ENCODE measurements at places on chromosomes 5 and 9.

DNA sequence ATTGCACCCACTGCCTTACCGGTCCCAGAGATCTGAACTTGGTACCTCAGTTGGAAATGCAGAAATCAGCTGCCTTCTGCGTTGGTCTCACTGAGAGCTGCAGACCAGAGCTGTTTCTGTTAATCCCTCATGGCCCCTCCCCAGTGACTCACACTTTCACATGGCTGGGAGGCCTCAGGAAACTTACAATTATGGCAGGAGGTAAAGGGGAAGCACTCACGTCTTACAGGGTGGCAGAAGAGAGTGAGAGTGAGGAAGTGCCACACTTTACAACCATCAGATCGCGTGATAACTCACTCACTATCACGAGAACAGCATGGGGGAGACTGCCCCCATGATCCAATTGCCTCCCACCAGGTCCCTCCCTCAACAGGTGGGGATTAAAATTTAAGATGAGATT is 648.5 kb downstream of the MTRR start:
- DNase-seq: no peak

DNA sequence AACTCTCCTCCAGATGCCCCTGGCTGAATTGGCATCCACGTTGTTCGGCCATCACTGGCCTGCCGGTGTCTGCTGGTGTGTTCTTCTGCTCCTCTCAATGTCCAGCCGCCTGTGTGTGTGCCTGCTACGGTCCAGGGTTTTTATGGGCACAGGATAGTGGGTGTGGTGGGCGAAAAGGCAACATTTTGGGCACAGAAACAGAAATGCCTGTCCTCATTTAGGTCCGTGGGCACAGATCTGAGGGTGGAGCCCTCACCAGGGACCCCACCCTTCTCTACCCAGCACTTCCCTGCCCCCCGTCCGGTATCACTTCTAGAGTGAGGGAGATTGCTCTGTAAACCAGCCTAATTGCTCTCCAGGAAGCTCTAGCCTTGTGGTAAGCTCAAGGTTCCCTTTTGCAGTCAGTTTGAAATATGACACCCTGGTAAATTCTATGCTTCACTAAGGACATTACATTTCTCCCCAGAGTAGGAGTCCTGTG is 410.1 kb downstream of the MAT2B start:
- DNase-seq: peak; percentile 43

DNA sequence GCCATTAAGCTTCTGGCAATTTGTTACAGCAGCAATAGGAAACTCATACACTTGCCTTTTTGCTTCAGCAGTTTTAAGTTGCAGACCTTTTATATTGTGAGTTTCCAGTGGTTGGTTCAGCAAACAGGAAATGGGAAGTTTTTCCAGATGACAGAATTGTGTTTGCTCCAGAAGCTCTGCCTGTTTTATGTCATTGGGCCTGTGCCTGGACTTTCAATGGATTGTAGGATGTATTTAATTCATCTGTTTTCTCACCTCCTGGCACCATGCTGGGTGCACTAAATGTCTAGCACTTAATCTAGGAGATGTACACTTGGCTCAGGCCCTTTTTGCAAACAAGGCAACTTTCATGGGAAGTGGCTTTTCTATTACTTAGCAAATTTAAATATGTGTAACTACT is 100.4 kb upstream of the CLINT1 start:
- no peak for DNase-seq

DNA sequence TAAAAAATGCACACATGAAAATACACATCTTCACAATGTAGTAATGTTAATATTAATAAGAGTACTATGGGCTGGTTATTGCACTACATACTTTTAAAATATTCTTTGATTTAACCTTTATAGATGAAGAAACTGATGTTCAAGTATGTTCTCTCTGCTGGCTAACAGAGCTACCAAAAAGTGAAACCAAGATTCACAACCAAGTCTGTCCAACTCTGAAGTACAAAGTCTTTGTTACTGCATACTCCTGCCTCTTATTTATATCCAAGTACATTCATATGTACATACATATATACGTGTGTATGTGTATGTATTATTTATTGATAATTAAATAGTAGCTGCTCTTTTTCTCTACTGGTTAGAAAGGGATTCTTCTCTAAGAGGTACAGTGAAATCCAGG is 325.6 kb downstream of the BNC2 start:
- no peak for DNase-seq

DNA sequence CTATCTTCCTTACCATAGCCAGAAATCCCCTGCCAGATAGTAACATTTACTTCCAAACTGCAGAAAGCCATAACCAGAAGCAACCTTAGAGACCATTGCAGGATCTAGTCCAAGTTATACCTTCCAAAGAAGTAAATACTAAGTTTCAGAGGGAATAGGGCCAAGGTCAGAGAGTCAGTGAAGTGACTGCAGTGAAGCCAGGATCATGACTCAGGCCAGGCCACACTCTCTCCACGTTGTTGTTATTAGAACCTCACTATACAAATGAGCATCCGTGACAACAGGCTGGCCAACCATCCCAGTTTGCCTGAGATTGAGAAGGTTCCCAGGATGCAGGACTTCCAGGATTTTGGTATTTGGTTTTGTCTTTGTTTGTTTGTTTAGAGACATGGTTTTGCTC is 11.3 kb downstream of the ERAP1 start:
- DNase-seq: no peak

DNA sequence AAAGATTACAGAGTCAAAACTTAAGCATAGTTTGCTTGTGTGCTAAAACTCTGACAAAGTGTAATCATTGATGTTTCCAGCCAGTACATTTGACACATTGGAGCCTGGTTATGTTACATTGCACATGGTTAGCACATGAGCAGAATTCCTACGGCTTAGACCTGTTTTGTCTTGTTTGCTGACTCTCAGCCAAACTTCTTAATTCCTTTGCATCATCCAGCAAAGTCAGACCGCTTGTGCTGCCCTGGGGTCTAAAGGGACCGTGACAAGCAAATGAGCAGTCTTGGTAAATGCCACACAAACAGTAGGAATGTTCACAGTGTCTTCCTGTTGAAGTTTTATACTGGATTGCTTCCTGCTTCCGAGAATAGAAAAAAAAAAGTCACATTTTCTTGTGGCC is 72.0 kb upstream of the ENTREP1 start:
- no peak for DNase-seq

DNA sequence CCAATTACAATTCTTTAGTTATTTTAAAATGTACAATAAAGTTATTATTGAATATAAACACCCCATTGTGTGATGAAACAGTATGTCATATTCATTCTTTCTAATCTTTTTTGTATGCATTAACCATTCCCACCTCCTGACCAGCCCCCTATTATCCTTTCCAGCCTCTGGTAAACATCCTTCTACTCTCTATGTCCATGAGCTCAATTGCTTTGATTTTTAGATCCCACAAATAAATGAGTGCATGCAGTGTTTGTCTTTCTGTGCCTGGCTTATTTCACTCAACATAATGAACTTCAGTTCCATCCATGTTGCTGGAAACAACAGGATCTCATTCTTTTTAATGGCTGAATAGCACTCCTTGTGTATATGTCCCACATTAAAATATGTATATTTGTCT is 1858.9 kb upstream of the C9orf72 start:
- DNase-seq: no peak

DNA sequence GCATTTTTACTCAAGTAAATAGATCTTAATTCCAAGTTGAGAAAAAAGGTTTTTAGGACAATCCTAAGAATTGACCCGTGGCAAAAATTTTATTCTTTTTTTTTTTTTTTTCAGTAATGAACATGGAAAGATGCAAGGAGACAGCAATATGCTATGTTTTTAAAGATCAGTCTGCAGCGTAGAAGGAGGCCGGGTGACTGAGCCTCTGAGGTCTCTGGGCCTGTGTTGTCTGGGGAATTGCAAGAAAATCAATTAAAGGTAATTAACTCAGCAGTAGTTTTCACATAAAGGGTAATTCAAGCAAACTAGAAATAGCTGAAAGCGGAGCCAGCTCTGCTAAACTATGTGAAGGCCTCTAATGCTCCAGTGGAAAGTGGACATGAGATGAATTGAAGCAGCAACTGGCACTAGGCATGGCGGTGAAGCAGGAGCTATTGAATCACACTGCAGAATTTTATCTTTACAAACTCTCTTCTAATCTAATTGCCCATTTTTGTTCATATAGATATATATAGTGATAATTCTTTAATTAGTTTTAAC is 285.2 kb upstream of the ITGA1 start:
- no peak for DNase-seq

DNA sequence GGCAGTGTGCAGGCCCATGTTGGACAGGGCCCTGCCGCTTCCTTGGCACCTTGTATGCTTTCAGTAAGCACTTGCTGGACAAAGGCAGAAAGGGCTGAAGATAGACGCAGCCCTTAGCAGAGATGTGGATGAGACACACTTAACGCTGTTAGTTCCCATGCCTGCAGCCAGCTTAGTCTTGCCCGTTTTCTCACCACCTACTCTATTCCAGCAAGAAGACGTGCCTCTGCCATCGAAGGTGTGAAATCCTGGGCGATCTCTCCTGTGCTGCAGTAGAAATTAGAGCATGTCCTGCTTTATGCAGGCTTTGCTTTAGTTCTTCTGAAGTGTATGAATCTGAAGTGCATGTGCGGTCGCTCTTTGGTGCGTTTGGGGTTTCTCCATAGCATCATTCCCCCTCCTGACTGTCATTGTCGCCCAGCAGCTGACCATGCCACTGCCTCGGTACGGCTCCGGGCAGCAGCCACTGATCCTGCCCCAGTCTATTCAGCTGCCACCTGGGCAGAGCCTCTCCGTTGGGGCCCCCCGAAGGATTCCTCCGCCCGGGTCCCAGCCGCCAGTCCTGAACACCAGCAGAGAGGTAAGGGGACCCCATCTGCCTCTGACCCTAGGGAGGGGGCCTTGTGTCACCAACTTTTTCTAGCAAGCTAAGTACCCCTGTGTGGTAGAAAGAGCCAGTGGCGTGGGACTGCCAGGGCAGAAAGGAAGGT is 11.6 kb upstream of the POMT1 start:
- DNase-seq: no peak

- DNase-seq: no peak
These were observed 97.2 kb downstream of the SH3TC2 start for GRCh38 chr5:148965511-148966265.

GRCh38 chr5:178331491-178331996 is 98.9 kb upstream of the PHYKPL start:
- peak; percentile 15 for DNase-seq

DNA sequence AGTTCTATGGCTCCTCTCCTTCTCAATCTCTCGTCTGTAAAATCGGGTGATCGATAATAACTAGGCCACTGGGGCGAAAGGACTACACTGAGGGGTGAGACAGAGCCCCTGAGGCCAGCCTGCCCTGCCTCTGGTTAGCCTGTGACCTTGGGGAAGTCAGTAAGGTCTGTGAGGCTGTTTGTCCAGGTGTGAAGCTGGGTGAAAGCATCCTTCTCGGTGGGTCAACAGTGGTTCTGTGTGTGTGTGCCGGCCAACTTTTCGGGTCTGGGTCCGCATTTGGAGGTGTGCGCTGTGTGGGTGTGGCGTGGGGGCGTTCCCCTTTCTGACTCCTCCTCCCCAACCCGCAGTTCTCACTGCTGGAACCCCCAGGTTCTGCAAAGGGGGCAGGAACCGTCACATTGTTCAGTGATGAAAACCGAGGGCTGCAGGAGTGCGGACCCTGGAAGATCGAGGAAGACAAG is 5.0 kb upstream of the RNF44 start:
- DNase-seq: no peak

- DNase-seq: no peak
These were observed 5.3 kb downstream of the GSN start for GRCh38 chr9:121273064-121273775.

DNA sequence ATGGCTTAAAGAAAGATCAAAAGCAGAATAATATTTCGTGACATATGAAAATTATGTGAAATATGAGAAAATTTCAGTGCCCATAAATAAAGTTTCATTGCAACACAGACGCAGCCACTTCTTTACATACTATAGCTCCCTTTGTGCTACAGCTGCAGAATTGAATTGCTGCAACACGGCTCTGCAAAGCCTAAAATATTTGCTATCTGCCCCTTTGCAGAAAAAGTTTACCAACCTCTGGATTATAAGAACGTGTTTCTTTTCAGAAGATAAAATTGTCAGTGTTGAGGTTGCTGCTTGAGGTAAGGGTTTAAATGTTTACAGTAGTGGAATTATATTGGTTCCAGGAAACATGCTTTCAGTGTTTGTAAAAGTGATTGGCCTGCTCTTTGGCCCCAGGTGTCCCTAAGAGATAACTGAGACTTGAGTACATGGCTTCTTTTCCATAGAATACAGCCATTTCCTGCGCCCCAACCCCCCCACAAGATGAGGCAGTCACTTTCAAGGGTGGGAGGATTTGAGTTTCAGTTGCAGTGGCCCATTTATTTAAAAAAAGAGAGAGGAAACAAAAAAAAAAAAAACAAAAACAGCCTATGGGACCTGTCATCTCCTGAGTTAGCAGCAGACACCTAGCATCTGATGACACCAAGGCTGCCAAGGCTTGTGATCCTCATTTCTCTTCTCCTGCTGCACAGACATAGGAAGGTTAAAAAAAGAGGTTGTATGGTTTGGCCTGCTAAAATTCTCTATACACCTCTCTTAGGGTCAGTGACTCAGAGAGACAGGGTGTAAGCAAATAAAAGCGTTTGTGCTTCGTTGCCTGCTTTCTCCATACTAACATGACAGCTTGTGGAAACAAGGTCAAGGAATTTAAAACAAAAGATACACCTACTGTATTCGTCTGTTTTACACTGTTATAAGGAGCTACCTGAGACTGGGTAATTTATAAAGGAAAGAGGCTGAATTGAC is 28.0 kb upstream of the HTR4 start:
- DNase-seq: no peak

DNA sequence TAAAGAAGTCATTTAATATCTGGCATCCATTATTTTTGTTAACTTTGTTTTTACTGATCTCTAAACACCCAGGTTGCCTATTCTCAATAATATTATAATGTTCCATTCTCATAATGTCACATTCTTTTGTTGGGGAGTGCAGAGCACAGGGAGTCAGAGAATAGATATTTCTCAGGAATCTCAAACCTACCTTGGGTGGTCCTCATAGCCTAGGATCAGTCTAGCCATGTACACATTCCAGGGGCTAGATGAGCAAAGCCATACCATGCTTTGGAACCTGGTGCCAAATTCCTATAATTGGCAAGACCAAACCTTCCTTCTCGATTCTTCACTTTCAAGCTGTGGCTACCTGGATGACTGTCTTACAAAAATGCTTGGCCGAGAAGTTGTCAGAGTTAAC is 1124.7 kb upstream of the WWC1 start:
- no peak for DNase-seq

- no peak for DNase-seq
These were observed 2.4 kb downstream of the BICD2 start for GRCh38 chr9:92762196-92762595.

- DNase-seq: peak; percentile 89
These were observed at the start of gene RGMB for GRCh38 chr5:98773464-98774191. RGMB (plus strand) TSS chr5:98773663; CDS start chr5:98774071, 408 bp downstream.

All from NCI-H1694 treated with DMSO at 0.1 percent for 48 hours (cell line).